PC-9 (cell line): ENCODE measurements at places on chromosomes 3 and 15.

DNA sequence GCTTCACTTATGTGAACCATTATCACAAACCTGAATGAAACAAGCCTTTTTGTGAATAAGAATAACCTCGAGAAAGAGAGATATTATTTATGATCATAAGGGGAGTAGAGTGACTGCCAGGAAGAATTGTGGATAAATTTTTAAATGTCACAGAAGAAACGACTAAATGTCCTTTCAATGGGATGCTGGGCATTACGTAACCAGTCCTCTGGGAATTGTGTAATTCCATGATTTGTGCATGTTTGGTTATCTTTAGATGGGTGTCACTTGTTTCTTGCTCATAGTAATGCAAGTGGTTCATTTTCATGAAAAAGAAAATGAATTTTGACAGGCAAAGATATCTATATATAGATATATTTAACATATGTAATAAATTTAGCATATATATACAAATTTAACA lies 379.5 kb upstream of the AGTR1 start:
- no peak for DNase-seq

- no peak for DNase-seq
These were observed 123.3 kb upstream of the BFSP2 start for GRCh38 chr3:133276594-133276993.

DNA sequence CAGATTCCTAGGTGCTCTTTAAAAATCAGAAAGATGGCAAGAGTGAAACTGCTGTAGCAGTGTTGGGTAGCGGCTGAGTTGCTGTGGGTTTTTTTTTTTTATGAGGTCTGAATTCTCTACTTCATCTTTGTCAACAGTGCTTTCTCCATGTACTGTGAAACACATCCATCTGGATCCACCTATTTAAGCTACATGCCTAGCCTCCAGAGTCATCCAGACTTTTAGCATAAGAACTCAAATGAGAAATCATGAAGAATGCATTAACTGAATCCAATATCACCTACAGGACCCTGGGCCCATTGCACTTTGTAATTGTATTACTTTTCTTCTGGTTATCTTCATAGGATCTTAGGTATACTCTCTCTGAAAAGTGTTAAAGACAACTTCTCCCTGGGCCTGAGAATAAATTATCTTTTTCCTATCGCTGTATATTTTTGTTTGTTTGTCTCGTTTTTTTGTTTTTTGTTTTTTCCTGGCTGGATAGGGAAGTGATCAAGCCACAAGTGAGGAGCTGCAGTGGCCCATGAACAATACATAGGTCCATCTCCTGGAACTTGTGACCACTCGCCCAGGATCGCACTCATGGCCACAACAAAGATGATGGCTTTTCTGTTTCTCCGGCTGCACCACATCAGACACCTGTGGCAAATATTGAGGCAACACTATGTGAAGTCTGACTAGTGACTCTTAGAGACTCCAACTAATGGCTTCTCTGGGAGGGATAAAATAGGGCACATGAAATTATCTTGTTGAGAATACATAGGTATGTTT lies 609.9 kb upstream of the AGTR1 start:
- DNase-seq, result no peak

DNA sequence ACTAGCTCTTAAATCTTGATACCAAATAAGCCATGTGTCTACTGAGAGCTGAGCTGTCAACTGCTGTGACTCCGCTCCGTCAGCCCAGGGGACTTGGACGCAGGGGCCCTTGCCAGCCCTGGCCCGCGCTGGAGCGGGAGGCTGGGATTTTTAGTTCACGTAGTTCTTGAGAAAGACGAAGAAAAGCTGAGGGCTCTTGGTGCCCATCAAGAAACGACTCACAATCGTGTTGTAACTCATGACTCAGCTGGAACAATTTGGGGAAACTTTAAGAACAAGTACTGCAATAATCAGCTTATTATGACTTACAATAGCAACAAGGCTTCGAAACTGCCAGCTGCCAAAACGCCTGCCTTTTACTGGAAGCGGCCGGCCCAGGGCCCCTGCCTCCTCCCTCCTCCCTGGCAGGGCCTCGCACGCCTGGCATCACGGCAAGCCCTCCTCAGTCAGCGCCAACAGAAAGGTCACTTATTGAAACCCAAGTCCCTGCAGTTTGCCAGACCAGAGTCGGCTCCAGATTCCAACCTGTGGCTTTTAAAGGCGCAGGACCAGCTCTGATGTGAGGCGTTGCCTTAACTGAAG lies 60.3 kb downstream of the RGMA start:
- no peak for DNase-seq

DNA sequence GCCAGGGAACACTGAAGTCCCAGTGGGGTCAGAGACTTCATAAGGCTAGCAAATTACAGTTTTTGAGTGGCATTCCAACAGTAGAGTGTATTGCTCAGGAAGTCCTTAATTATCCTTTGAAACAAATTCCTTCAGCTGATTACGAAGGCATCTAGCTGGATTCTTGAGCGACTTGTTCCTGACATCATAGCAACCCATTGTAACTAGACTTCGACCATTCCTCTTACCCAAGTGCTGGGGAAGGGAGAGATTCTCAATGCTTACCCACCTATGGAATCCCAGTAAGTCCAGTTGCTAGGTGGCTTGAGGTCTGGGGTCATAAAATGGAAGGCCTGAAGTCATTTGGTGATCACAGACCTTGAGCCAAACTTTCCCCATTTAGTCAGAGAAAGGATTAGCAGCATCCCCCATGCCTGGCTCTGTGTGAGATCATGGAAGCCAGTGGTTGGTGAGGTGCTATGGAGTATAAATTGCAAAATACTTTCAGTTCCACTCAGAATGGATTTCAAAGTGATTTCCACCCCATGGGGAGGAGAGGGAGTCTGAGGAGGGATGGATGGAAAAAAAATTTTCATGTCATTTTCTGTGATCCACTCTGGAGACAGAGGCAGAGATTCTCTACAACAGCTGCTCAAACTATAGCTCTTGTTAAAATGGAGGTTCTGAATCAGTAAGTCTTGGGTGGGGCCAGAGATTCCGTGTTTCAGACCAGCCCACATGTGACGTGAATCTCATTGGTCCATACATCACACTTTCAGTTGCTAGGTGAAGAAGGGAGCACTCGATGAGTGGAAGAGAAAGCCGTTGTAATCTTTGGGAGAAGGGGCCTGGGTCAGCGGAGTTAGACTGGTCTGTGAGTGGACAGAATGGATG lies 45.7 kb downstream of the CD86 start:
- DNase-seq, result no peak

DNA sequence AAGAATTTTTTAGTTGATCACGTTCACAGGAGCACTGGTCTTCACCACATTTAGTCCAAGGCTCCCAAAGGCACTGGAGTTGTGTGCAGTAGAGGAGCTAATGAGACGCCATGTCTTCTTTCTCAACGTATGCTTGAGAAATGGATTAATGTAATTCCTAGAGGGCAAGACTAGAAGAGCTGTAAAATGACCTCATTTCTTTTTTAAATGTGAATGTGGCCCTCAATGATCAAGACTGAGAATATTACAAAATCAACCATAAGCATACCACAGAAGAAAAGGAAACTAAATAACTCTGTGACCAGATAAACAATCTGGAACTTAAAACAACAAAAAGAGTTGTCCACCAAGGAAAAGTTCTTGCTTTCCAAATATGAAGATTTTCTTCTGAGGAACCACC lies 112.1 kb upstream of the THBS1 start:
- DNase-seq, result no peak

DNA sequence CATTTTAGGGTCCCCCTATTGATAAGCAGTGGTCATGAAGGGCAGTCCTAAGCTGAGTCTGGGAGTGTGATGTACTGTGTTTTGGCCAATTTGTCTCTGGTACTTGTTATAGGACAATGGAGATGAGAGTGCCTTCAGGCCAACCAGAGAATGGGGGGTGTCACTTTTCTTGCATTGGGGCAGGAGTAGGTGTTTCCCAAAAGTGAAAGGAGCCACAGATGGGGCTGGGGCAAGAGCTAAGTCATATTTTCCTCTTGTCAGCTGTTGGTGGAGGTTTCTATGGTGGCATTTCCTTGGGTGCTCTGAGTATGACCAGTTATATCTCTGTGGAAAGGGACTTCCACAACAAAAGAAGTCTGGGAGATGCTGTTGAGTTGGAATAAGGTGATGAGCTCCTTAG lies 24.7 kb upstream of the BSN start:
- no peak for DNase-seq

DNA sequence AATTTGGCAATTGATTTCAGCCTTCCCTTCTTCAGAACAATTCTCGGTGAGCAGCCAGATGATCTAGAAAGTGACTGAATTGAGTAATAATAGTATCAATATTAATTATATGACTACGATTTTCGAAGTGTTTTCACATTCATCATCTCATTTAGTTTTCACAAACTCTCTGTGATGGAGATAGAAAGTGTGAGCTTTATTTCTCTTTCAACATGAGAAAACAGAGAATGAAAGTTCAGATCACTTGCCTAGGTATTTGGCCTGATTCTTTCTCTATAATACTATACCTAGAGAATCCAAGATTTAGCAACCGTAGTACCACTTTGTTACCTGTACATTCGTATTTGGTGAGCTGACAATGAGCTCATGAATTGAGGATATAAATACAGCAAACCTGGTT lies 739.2 kb upstream of the NR2F2 start:
- no peak for DNase-seq

DNA sequence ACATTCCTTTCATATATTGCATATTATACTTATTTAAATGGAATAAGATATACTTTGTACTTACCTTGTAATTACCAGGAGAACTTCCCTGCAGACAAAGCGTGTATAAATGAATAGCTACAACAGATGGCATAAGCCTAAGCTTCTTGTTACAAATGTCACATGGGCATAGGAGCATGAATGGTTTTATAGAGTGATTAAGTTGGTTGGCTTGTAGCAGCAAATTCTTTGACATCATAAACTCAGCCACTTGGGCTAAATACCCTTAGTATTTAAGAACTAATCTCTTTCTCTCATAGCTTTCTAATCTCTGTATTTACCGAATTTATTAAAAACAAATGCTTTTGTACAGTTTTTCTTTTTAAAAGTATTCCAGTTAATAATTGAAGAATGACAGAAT lies at the start of gene UBAP1L:
Gene UBAP1L, minus strand, starts transcription at position 115 of the 400 bp plus-strand sequence. CDS start 8,985 bp downstream, outside the sequence.
- DNase-seq, result no peak

- DNase-seq, result no peak
These were observed 253.9 kb downstream of the EDEM1 start for GRCh38 chr3:5441401-5441800.

DNA sequence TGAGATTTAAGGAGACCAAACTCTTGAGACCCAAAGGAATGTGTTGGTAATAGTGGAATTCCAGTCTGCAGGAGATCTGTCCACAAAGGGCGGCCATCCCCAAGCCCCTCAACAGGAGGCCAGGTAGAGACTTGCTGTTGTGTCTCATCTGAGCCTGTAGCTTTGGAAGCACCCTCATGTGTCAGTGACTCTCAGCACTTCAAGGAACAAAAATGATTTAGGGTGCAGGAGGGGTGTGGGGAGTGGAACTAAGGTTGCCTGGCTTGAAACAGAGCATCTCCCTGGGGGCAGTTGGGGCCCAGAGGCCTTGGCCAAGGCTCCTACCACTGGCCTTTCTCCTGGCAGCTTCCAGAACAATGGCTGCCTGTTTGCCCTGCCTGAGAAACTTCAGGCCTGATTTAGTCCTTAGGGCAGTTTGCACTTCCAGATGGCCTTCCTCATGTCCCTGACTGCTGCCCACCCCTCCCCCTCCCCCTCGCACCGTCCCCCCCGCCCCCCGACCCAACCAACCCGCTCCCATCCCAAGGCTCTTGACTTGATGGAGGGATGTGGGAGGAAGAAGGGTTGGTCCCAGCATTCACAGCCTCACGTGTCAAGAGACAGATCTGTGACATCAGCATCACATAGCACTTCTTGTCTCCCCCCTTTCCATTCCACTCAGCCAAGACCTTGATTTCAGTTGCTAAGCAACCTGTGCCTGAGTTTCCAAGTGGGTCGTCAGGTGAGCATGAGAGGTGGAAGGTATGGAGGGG lies 77.1 kb downstream of the CORO2B start:
- no peak for DNase-seq

DNA sequence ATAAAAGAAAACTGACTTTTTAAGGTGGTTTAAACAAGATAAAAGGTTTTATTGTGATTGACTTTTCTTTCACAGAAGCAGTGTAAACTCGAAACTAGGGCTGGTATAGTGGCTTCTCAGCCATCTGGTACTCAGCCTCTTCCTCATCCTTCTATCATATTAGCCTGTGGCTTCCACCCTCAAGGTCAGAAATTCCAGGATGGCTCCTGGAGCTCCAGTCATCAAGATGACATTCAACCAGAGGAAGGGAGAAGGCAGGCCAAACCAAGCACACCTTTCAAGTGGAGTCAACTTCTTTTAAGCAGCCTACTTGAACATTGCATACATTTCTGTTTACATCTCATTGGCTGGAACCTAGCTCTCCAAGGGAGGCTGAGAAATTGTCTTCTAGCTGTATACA lies 1.3 kb upstream of the MESD start:
- DNase-seq, result no peak
